Glomerular endothelial cell (primary cell): ENCODE measurements at places on chromosomes 12 and 14. TPM values are rescaled to one million over a fixed set of nuclear protein-coding genes. Genes with fewer than 3 reads are reported as not detected.

The CLEC2A gene
- total RNA-seq: not detected in 2 replicates

The NPC2 gene
- 615 and 804 TPM in 2 replicates for total RNA-seq

- DNase-seq: no peak
Measured at GRCh38 chr12:94333396-94333795, 126.3 kb downstream of the CEP83 start.

GRCh38 chr12:98799146-98799810, 154.2 kb downstream of the APAF1 start:
- DNase-seq: no peak

DNA sequence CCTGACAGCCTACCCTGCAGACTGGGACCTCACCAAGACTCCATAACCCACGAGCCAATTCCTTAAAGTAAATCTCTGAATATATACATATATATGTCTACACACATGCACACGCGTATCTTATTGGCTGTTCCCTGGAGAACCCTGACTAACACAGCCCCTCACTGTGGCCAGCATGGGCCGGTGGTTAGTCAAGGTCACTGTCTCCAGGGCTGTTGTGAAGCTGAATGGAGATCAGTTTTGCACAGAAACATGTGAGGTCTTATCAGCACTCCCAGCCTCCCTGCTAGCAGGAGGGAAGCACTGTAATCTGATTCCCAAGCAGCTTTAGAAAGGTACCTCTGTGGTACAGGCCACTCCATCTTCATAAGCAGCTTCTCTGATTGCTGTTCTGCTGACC, 46.6 kb upstream of the PLEKHG6 start:
- DNase-seq: no peak

DNA sequence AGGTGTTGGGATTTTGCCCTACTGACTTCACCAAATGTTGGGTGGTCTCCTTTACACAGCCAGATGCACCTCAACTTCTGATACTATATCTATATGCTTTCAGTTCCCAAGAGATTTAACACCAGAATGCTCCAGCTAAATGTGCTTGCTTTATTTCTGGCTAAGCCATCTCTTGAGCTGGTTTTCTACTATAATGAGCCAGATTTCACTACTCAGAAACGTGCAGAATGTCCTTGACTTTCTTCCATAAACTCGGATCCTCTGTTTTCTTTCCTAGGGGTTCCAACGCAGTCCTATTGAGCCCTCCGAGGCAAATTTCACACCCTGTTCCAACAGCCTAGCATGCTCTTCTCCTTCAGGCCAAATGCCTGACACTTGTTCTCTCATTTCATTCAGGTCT, 200.3 kb downstream of the DPY19L2 start:
- no peak for DNase-seq

GRCh38 chr14:65225299-65226159, 123.2 kb upstream of the MAX start:
- DNase-seq: no peak

GRCh38 chr12:64757771-64758170, 1.4 kb downstream of the GNS start:
- no peak for DNase-seq

- no peak for DNase-seq
Measured at GRCh38 chr14:101480747-101481530, 80.4 kb upstream of the DIO3 start.

- DNase-seq: no peak
Measured at GRCh38 chr14:64733321-64733720, 29.1 kb downstream of the PLEKHG3 start.

- no peak for DNase-seq
Measured at GRCh38 chr14:70897464-70897863, 9.8 kb upstream of the PCNX1 start.

DNA sequence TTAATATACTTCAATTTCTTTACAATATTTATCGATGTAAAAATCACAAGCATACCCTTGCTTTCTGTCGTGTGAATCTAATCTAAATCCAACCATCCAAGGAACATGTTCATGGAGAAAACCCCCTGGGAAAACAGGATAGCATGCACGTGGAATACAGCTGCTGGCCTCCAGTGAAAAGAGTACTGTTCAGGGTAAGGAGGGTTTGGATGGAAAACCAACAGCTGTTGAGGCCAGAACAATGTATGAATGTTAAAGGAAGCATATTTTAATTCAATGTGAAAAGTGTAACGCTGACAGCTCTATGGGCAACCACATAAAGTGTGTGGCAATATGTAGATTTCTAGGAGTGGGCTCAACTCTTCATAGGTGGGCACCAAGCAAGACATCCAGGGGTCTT, 344.0 kb downstream of the TMEM132D start:
- no peak for DNase-seq

The GLT1D1 gene
- not detected in 2 replicates for total RNA-seq

GRCh38 chr12:101795786-101796185, 35.0 kb downstream of the GNPTAB start:
- DNase-seq: no peak

The CD69 gene
- total RNA-seq: 16.9 and 32.5 TPM in 2 replicates

The OR4E2 gene
- total RNA-seq: not detected in 2 replicates

The SLC7A8 gene
- 0.29 TPM in 1 of 2 replicates, not detected in the other for total RNA-seq

GRCh38 chr12:93300611-93301021, 77.1 kb upstream of the NUDT4 start:
- DNase-seq: no peak

DNA sequence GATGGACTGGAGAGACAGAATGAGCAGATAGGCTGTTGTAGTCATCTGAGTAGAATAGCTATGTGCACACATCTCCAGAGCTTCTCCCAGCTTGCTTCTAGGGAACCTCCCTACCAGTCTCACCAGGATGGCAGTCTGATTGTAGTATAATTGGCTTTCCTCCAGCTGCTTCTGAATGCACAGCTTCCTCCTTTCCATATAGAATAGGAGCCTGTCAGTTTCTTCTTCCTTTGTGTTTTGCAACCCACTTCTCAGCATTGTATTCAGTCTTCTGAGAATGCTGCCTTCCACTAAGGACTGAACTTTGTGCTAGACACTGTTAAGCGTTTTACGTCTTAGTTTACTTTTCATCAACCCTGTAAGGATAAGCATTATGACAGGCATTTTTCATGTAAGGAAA, 2.2 kb upstream of the CSAD start:
- no peak for DNase-seq

GRCh38 chr12:32794281-32794680, 38.6 kb upstream of the YARS2 start:
- no peak for DNase-seq

- DNase-seq: no peak
Measured at GRCh38 chr14:101353422-101353821, 207.9 kb upstream of the DIO3 start.

The HCAR1 gene
- total RNA-seq: 0.15 and 0.18 TPM in 2 replicates

GRCh38 chr12:69688471-69689427, 10.4 kb downstream of the BEST3 start:
- DNase-seq: peak; percentile 84

The STYK1 gene
- total RNA-seq: 1.5 and 1.7 TPM in 2 replicates

DNA sequence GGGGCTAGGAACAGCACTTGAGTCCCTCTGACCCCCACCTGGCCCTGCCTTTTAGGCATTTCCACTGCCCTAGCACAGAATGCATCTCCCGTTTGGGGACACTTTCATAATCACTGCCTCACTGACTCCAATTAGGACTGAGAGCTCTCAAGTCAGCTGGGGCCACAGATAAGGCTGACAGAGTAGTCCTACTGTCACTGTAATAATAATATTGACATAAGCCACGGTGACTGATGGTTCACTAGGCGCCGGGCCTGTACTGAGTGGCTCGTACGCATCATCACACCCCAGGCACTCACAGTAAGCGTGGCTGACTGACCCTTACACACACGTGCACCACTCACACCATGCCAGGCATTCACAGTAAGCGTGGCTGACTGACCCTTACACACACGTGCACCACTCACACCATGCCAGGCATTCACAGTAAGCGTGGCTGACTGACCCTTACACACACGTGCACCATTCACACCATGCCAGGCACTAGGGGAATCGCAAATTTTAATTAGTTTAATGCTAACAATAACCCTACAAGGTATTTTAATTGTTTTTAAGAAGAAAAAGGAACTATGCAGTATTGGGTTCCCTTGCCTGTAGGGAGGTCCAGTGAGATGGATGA, 87.7 kb downstream of the CHGA start:
- DNase-seq: no peak

DNA sequence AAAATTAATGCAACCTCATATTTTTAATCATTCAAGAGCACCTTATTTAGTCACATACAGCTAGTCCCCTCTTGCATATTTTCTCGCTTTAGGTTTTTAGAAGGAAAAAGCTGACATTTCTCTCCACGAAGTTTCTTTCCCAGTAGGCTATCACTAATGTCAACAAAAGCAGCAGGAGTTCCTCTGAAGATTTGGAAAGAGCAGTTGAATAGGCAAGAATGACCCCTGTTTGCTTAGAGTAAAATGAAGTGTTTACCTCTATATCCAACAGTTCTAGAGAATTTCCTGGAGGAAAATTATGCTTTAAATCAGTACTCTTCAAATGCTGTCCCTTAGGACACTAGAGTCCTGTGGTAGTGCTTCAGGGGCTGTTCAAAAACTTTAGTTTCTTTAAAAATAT, 188.1 kb upstream of the PRKD1 start:
- DNase-seq: no peak

The DPF3 gene
- total RNA-seq: 6.2 TPM in 2 replicates

- no peak for DNase-seq
Measured at GRCh38 chr14:23307687-23308644, 1.3 kb downstream of the BCL2L2 start.

GRCh38 chr12:55828357-55828756, 1.0 kb downstream of the DNAJC14 start:
- no peak for DNase-seq

DNA sequence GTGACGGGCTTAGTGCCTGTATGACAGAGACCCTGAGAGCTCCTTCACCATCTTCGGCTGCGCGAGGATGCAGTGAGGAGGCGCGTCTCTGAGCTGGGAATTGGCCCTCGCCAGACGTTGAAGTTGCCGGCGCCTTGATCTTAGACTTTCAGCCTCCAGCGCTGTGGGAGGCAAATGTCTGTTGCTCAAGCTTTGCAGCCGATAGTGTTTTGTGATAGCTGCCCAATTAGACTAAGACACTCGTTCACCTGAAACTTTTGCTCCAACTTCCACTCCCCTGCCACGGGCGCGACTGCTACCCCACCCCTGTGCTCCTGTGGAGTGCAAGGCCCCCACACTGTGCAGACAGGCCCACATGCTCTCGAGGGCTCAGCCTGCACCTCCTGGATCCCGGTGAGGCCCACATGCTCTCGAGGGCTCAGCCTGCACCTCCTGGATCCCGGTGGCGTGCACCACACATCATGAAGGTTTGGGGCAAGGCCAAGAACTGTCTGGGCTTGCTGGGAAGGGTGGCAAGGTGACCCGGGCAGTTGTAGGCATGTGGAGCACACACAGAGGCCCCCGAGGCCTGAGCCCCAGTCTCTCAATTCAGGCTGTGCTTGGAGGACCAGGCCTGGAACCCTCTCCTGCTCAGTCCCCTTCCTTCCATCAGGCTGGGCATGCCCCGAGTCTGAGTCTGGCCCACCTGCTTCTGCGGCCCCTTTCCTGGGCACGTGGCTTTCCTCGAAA, 324.6 kb downstream of the TMEM121 start:
- no peak for DNase-seq

- DNase-seq: no peak
Measured at GRCh38 chr12:7981446-7981845, 45.5 kb upstream of the SLC2A3 start.

The CDK4 gene
- 160 and 197 TPM in 2 replicates for total RNA-seq

GRCh38 chr12:22803725-22804124, 178.8 kb downstream of the ETNK1 start:
- no peak for DNase-seq

The TAS2R42 gene
- total RNA-seq: not detected in 2 replicates

The PRB2 gene
- total RNA-seq: not detected in 2 replicates

GRCh38 chr14:96567289-96567899, 65.2 kb downstream of the PAPOLA start:
- DNase-seq: peak; percentile 14

DNA sequence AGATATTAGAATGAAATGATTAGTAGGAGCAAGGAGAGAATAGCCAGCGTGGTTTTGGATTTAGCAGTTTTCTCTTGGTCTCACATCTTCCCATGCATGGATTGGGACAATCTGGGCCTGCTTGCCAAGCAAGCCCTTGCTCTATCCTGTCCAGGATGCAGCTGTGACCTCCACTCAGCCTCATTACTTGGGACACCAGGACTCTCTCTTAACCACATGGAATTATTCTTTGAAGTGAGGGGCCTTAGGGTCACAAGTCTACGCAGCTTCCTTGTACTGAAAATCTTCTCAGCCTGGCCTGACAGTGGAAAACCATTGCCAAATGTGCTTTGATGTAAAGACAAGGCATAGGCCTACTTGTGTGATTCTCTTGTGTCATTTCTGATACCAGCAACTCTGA, 28.0 kb upstream of the DCN start:
- DNase-seq: no peak

DNA sequence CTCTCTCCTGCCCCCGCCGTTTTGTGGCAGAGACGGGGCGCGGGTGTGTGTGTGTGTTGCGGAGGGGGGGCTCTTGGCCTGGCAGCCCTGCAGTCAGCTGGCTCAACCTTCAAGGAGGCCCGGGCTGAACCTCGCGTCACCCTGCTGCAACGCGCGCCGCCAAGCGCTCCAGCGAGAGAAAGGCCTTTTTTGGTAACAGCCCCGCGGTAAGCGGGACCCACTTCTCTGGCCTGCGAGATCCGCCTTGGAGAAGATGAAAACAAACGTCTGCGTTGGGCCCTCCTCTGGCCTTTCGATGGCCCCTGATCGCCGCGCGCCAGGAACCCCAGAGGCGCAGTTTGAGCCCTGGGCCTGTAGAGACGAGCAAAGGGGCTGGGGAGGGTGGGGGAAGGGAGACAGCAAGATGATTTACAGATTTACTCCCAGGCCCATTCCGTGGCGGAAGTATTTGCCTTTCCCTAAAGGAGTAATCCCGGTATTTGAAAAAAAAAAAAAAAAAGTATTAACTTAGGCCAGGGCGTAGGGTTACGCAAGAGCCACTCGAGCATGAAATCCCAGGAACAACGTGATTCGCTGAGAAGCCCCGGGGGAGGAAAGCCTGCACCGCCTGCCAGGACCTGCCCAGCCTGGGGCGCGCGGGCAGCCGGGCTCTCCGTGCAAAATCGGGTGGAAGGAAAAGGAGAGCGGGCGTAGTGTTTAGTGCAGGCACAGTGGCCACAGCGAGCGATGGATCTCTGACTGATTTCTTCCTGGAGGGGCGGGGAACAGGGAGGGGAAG, 4.5 kb upstream of the IRF2BPL start:
- DNase-seq: no peak

DNA sequence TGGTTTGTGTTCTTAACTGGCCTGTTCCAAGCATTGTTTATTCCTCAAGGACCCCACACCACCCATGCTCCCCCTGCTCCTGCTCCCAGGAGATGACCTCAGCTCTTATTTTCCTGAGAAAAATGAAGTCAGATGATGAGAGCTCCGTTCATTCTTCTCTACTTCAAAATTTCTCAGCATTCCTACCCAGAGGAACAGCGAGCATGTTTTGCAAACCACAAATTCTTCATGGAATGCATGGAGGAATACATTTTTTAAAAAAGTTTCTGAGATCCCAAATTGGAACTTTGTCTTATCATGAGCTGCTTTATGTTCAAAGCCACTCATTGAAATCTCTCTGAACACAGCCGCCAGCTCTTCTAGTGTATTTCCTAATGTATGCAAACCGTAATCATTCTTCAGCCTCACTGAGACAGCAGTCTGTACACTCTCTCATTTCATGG, 44.9 kb downstream of the SYNE2 start:
- DNase-seq: no peak

GRCh38 chr14:68707482-68707881, 85.4 kb downstream of the ZFP36L1 start:
- DNase-seq: no peak

- DNase-seq: no peak
Measured at GRCh38 chr14:93430315-93431035, at the start of gene UNC79. Gene UNC79 (plus strand): TSS chr14:93430939. CDS start chr14:93431030, 91 bp downstream.

The CDCA3 gene
- total RNA-seq: 6.0 and 14.6 TPM in 2 replicates
